ENCODE measurements at places on chromosomes 1 and 21.

DNA sequence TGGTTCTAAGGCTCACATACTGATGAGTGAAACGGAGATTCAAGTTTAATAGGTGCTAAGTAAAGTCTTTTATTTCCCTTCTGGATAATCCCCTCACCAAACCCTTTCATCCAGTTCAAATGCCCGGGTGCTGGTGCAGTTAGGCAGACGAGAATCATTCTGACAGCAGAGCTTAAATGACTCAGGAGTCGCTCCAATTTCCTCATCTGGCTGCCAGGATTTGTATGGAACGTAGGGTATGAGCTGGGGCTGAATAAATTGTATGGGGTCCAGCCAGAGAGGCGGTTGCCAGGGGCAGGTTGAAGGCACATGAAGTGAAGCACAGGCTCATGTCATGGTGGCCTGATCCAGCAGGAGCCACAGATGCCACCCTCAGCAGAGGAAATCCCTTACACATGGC, 76.0 kb downstream of the PAPPA2 start:
- no peak for DNase-seq

DNA sequence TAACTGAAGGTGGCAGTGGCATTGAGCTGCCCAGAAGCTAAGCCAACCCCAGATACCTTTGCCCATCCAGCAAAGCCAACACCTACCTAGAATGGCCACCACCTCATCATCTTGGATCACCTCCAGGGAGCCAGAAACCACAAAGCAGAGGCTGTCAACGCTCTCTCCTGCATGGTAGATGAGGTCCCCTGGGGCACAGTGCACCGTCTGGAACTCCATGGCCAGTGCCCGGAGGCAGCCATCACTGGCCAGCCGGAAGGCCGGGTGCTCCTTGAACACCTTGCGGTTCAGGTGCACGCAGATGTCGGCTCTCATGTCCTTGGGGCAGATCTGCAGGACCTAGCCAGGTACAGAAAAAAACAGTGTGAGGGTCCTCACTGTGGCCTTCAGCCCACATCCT, 336.5 kb downstream of the KCNH1 start:
- DNase-seq: no peak

DNA sequence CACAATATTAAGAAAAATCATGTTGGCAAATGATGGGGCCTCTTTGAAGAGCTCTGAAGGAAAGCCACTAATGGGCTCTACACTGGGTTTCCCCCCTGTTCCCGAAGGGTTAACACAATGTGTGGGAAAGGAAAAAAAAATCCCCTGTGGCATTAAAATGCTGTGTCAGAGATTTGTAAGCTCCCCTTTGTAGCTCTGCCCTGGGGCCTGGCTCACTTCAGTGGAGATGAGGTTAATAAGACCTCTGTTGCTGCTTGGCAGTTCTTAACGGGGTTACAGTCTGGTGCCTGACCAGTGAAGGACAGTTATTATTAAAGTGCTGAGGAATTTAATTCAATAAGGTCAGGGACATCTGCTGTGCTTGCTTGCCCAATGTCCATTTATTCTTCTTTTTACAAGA, 129.7 kb upstream of the UBE2U start:
- DNase-seq: no peak

GRCh38 chr1:201632364-201632952, 93.5 kb downstream of the NAV1 start:
- no peak for DNase-seq

DNA sequence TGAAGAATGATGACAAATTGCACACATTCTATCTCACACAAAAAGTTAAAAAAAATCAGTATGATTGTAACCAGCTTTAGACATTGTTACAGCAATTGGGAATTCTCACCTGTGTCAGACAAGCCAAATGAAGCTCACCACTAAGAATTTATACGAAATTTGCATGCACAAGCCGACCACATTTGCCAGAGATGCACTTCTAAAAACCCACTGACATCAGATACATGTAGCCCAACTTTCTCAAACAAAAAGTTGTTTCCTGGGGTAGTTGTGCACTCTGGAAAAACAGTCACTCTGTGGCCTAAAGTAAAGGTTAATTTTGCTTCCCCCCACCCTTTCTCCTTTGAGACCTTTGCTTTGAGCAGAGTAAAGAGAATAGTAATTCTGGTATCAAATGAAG, 67.9 kb upstream of the IL12RB2 start:
- no peak for DNase-seq

GRCh38 chr1:17099616-17100340, 19.5 kb downstream of the PADI2 start:
- DNase-seq: no peak

DNA sequence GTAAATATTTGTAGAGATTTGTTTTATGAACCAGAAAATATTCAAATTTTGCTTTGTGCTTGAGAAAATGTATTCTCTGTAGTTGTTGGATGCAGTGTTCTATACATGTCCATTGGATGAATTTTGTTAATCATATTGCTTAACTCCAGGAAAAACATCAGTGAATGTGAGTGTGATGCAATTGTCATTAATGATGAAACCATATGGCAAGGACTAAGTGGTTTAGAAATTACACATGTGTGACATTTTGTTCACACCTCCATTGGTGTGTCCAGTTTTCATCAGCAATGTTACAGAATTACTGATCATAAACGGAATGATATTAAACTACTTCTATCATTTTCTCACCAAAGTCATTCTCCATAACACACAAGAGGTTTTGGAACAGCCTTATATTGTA, 151.8 kb upstream of the ST6GALNAC5 start:
- DNase-seq: no peak

- DNase-seq: no peak
Observed at GRCh38 chr1:205927247-205927646, 16.0 kb downstream of the SLC26A9 start.

DNA sequence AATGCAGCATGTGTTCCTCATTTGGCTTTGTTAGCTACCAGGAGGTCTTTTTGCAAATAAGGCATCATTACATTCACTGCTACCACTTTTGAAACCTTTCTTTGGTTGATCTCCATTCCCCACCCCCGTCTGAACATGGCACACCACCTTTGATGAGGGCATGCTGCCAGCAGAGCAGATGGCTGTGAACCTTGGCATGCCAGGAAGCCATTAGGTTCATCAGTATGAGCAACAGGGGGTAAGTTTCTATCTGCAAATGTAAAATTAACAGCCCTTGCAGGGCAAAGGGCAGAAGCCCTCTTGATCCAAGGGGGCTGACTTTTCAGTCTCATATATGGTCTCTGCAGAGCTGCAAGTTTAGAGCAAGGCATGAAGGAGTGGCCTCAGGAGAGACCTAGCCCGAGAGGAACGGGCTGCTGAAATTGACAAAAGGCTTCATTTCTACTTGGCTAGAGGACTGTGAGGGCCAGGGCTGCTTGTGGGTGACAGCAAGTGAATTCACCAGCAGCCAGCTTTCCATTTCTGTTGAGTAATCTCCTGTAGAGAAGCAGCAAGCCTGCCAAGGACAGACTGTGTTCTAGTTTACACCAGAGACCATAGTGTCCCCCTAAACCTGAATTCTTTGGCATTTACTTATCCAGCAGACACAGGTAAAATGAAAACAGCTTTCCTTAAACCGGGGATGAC, 127.9 kb downstream of the ZNF326 start:
- DNase-seq: no peak

- no peak for DNase-seq
Observed at GRCh38 chr1:223242382-223242955, 99.4 kb upstream of the TLR5 start.

DNA sequence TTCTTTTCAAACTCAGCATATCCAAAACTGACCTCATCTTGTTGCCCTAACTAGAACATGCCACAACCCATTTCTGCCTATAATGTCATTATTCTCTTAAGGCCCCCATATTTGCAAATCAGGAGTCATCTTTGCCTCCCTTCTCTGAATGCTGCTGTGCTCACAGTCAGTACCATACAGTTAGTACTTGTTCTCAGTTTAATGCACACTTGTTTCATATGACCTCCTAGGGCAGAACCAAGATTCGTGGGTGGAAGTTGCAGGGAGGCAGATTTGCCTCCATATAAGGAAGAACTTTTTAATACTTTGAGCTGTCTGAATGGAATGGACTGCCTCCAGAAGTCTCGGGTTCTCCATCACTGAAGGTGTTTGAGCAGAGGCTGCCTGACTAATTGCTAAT, 9.2 kb downstream of the CAP1 start:
- DNase-seq: no peak

DNA sequence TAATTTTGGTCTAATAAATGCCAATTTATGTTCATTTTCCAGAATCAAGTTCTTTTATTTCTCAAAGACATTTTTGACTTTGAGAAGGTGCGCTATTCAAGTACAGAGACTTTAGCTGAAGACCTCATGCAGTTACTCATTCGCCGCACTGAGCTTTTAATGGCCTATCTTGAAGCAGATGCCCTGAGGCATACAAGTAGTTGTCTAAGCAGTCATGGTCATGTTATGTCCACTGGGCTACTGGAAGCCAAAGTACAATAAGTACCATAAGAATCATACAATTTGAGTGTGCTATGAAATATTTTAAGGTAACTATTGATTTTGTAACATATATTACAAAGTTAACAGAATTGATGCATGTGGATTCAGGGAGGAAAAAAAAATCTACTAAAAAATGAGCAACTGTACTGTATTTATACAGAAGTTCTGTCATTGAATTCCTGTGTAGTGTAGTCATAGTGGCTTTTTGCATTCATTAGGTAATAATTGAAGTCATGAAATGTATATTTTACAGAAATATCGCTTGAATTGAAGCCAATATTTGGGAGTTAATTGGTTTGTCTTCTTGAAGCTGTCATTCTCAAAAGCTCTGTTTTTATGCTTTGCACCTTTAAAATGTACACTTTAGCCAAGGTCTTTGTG, 13.5 kb upstream of the NEXN start:
- DNase-seq: no peak

DNA sequence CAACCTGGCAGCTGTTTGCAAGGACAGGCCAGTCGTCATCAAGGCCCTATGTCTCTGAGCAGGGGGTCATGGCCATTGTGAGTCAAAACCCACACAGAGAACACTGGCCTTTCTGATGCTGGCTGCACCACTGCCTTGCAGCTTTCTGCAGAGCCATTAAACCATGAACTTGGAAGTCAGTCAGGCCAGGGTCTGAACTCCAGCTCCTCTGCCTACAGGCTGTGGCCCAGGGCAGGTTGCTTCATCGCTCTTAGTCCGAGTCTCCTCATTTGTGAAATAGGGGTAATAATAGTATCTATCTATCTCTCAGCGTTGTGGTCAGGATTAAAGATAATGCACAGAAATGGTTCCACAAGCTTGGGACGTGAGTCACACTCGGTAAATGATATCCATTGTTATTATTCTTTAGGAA, 35.8 kb upstream of the HIVEP3 start:
- DNase-seq: no peak

- DNase-seq: peak; percentile 31
Observed at GRCh38 chr1:212782422-212783154, 9.0 kb downstream of the NSL1 start.

- DNase-seq: no peak
Observed at GRCh38 chr1:100989306-100990077, 36.1 kb downstream of the DPH5 start.

DNA sequence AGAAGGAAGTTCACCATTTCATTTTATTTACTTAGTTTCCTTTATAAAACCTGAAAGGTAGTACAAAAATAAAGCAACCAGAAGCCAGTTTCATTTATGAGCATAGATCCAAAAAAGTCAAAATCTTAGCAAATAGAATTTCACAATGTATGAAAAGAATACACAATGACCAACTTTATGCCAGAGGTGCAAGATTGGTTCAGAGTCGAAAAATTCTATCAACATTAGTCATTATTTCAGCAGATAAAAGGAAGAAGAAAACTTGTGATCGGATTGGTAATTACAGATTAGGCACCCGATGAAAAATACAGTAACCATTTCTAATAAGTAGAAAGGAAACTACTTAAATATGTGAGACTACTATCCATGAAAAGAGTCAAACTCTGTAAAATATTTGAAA, 89.1 kb downstream of the ITSN1 start:
- no peak for DNase-seq

DNA sequence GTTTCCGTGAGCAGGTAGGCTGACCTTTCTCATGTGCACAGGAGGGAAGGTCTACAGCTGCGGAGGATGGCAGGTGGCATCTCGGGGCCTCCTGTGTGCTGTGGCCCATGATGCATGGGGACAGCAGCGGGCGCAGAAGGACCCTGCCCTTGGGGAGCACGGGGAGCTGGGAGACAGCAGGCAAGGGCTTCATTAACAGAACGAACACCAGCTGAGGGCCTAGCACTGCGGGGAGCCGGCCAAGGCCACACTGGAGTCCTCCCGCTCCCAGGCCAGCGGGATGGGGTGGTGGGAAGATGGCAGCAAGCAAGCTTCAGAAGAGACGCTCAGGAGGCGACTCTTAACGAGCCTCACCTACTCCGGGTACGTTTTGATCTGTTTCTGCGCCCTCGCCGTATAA, 66.6 kb downstream of the SCCPDH start:
- no peak for DNase-seq

DNA sequence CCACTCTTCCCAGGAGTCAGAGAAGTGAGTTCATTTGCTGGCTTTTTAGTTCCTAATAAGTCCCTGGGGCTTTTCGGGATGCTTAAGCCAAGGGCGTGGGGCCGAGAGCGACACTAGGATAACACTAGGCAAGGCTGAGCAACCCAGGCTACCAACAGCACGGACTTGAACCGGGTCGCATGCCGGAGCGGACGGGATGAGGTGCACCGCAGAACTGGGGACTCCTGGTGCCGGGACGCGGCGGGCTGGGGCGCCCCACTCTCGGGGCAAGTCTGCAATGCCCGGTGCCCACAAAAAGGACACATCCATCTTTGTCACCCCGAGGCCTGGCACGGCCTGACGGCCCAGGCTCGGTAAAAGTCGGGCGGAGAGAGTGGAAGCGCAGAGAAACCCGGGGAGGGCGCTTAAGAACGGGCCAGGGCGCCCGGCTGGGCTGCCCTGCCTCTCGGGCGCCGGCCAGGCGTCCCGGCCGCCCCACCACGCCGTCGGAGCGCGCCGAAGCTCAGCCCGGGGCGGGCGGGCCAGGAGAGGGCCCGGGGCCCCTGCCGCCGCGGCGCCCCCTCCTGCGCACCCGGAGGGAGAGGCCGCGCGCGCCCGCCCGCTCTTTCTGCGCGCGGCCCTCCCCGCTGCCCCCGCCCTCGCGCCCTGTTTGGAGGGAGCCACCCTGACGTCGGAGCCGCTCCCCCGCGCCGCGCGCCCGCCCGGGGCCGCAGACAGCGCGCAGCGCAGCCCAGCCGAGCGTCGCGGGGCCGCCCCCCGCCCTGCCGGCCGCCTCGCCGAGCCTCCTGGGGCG, at the start of gene NBL1:
TSS of gene NBL1 (plus strand) at position 710 of the 793 bp plus-strand sequence. CDS start 10,720 bp downstream, outside the sequence.
- DNase-seq: peak; percentile 72

DNA sequence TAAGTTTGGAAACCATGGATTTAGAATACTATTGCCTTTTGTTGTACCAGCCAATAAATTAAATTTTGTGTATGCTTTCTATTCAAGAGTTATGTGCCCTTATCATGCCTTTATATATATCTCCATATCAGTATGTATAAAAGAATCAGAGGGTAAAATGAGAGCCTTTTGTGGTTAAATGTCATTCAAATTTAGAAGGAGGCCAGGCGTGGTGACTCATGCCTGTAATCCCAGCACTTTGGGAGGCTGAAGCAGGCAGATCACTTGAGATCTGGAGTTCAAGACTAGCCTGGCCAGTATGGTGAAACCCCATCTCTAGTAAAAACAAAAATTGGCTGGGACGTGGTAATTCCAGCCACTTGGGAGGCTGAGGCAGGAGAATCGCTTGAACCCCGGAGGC, 88.9 kb downstream of the XPR1 start:
- no peak for DNase-seq

- no peak for DNase-seq
Observed at GRCh38 chr1:64929221-64929620, 37.1 kb downstream of the JAK1 start.

- DNase-seq: no peak
Observed at GRCh38 chr1:214446772-214447556, 104.4 kb downstream of the PTPN14 start.

All from CD4-positive, alpha-beta memory T cell (primary cell).